ENCODE measurements at places on chromosomes 13 and 19.

DNA sequence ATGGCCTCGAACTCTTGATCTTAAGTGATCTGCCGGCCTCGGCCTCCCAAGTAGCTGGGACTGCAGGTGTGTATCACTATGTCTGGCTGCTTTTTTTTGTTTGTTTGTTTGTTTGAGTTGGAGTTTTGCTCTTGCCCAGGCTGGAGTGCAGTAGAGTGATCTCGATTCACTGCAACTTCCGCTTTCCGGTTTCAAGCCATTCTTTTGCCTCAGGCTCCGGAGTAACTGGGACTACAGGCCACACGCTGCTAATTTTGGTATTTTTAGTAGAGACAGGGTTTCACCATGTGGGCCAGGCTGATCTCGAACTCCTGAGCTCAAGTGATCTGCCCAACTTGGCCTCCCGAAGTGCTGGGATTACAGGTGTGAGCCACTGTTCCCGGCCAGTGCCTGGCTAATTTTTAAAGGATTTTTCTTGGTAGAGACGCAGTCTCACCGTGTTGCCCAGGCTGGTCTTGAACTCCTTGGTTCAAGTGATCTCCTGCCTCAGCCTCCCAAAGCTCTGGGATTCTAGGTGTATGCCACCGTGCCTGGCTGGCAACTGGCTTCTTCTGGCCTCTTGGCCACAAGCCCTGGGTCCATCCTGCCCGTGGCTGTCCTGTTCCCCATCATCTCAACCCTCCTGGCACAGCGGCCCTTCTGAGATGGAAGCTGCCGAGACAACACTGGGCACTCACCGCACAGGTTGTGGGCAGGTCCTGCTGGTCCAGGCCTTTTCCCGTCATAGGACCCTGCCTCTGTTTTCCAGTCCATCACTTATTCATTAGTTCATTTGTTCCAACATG lies 11.5 kb downstream of the TECR start:
- DNase-seq, result no peak

- DNase-seq, result no peak
Measured at GRCh38 chr19:16668176-16668575, 7.2 kb downstream of the TMEM38A start.

DNA sequence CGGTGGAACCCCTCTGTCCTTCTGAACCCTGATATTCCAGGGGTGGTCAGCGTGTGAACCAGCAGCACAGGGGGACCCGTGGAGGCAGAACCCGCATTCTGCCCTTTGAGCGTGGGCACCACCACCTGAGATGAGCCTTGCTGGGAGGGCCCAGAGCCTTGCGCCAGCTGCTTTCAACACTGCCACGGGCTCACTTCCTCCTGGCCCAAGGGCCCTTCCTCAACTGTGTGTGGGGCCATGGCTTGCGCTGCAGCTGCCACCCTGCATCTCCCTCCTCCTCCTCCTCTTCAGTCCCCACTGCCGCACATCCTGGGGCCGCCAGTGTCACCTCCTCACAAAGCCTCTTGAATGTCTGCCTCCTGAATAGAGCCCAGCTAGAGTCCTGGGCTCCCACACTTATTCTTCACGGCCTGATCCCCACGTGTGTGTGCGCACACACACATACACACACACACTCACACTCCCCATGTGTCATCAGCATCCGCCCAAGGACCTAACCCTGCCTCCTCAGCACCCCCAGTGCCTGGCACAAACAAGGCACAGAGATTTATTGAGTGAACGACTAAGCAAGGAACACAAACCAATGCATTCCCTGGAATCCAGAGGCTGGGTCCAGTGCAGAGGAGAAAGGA lies 26.9 kb upstream of the TMEM160 start:
- no peak for DNase-seq

- DNase-seq, result no peak
Measured at GRCh38 chr13:39106216-39107005, 68.2 kb downstream of the NHLRC3 start.

DNA sequence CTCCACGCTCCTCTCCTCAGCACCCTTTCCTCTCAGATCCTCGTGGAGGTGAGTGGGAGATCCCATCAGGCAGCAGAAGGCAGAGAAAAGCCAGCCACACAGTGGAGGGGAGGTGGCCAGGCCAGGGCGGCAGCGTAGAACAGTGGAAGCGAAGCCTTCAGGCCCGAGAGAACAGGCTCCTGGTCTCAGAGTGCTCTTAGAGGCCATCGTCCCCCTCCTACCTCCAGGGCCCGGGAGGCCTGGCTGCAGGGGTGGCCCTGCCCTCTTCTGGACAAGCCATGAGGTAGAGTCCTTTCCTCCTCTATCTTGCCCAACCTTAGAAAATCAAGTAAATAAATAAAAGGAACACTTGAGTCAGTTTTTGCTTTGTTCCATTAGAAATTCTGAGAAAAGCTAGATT lies 202.0 kb downstream of the KATNAL1 start:
- no peak for DNase-seq

GRCh38 chr19:19457671-19458070 lies 52.2 kb downstream of the GATAD2A start:
- DNase-seq, result no peak

DNA sequence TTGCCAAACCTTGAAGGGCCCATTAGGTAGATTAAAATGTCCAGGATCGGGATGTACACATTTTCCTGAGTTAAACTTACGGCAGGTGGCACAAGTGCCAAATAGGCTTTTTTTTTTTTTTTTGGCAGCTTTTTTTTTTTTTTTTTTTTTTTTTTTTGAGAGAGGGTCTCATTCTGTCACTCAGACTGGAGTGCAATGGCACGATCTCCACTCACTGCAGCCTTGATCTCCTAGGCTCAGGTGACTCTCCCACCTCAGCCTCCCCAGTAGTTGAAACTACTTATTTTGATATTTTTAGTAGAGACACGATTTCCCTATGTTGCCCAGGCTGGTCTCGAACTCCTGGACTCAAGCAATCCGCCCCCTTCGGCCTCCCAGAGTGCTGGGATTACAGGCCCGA lies 9.0 kb downstream of the IRGC start:
- DNase-seq, result no peak

- DNase-seq, result no peak
Measured at GRCh38 chr19:37893845-37894575, 12.4 kb downstream of the WDR87 start.

DNA sequence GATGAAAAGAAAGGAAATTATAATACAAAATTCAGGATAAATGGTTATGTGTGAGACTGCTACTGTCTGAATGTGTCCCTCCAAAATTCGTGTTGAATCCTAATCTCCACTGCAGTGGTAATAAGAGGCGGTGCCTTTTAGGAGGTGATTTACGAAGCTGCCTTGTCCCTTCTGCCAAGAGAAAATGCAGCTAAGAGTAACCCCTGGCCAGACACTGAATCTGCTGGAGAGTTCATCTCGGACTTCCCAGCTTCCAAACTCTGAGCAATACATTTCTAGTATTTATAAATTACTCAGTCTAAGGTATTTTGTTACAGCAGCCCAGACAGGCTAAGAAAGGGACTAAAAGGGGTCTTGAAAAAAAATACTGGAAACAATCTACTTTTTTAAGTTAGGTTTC lies 152.6 kb downstream of the KLF12 start:
- peak; percentile 8 for DNase-seq

DNA sequence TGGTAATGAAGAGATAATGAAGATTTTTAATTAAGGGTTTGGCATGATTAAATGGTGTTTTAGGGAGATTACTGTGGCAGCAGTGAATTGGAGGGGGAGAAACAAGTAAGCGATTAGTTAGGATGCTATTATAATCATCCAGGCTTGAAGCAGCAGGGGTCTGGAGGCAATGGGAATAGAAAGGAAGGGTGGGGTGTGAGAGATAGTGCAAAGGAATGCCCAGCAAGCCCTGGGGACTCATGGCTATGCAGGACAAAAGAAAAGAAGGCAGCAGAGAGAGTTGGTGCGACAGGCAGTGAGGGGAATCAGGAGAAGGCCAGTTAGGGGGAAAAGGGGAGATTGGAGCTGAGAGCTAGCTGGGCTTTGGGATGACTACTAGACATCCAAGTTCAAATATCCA lies 34.5 kb downstream of the SOX21 start:
- DNase-seq, result no peak

- peak; percentile 36 for DNase-seq
Measured at GRCh38 chr19:38736036-38736412, 8.2 kb downstream of the CAPN12 start.

GRCh38 chr13:51843529-51843928 lies 1.4 kb downstream of the TMEM272 start:
- DNase-seq, result no peak

Data from fibroblast of villous mesenchyme (primary cell).